ENCODE measurements at places on chromosomes 7 and 10.

DNA sequence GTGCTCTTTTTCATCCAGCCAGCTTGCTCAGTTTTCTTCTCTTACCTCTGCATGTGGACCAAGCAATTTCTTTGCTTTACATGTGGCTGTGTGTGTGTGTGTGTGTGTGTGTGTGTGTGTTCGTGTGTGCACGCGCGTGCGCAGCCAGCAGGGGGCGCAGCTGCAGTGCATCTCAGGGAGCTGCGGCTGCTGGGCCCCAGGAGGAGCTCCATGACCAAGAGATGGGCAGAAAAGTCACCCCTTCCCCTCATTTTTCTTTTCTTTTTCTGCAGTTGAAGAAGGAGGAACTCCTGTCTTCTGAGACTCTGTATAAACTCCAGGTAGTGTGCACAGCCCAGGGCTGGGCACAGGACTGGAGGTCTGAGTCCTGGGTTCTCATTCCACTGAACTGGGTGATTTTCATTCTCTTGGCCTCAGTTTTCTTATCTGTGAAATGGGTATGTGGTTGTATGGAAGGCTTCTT lies 41.8 kb downstream of the BLNK start:
- peak; percentile 38 for DNase-seq

DNA sequence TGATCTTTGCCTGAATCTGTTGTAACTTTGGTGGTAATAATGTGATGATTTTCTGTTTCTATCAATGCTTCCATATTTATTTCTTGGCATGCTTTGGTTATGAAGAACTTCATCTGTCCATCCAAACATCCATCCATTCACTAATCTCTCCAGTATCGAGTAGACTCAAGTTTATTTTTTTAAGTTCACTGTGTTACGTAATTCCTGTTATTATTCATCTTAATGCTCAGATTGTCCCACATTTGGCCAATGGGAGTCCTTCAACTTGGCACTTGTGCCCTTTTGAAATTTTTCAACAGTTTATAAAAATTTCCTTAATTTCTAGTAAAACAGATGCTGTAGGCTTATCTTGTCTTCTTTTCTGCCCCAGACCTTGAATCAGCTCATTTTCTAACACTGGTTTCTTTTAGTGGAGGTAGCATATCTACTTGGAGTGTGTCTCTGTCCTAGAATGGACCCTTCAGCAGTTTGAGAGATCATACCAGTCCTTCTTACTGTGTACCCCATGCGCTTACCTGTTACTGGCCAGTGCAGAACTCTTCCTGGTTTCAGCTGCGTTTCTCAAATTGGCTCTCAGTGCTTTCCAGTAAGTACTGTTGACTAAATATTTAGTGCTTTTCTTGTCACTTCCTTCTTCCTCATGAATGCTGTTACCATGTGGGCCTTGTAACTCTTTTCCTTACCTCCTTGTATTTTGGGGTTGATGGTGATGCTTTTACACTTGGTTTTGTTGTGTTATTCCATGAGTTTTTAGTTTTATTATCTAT lies 100.8 kb downstream of the MLLT10 start:
- DNase-seq: no peak

DNA sequence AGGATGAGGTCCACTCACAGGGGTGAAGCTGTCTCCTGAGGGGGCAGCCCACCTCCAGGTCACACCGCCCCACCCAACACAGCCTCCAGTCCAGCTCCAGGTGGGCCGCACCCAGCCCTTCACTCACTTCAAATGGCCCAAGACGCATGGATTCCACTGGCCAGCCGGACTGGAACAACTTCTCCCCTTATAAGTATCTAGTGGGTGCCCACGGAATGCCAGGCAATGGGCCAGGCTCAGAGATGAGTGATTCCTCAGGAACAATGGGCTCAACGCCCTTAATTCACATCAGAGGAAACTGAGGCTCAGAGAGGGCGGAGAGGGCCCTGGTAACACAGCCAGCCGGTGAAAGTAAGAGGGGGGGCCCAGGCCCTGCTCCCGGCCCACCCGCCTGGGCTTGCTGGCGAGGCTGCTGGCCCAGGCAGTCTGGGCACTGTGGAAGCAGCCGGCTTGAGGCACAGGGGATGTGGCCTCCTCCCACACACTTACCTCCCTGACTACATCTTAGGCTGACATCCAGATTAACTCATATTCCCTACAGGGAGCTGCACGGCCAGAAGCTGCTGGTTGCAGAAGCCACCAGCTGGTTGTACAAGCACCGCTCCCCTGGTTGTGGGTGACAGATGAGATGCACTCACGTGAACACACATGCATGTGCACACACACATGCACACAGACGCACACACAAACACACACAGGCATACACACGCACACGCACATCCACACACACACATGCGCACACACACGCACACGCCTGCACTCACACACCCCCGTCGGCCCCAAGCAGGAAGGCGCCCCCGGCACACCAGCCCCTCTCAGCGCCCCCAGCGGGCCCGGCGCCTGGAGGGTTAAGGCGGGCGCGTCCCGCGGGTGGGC lies 1.0 kb upstream of the FAM20C start:
- no peak for DNase-seq

DNA sequence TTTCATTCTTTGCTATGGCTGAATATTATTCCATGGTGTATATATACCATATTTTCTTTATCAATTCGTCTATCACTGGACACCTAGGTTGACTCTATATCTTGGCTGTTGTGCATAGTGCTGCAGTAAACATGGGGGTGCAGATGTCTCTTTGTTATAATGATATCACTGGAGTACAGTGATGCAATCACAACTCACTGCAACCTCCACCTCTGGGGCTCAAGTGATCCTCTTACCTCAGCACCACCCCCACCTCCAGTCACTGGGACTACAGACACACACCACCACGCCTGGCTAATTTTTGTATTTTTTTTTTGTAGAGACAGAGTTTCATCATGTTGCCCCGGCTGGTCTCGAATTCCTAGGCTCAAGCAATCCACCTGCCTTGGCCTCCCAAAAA lies 15.6 kb downstream of the KLHL7 start:
- no peak for DNase-seq

DNA sequence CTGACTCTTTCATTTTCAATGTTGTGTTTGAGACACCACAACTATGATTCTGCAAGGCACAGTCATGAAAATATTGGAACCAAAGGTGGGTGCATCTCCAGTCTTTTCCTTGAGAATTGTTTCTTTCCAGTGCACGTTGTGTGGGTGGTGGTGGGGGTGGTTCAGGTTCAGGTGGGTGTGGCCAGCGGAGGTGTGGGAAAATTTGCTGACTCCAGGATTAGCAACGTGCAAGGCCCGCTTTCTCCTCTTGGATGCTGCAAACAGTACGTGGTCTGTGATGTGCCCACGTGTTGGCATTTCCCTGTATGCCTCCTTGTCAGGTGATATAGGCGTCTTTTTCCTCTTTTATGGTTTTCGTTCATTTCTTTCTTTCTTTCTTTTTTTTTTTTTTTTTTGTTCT lies 59.1 kb downstream of the CAMK1D start:
- DNase-seq: no peak

- DNase-seq: no peak
These were observed 33.8 kb downstream of the WIPI2 start for GRCh38 chr7:5223646-5224340.

DNA sequence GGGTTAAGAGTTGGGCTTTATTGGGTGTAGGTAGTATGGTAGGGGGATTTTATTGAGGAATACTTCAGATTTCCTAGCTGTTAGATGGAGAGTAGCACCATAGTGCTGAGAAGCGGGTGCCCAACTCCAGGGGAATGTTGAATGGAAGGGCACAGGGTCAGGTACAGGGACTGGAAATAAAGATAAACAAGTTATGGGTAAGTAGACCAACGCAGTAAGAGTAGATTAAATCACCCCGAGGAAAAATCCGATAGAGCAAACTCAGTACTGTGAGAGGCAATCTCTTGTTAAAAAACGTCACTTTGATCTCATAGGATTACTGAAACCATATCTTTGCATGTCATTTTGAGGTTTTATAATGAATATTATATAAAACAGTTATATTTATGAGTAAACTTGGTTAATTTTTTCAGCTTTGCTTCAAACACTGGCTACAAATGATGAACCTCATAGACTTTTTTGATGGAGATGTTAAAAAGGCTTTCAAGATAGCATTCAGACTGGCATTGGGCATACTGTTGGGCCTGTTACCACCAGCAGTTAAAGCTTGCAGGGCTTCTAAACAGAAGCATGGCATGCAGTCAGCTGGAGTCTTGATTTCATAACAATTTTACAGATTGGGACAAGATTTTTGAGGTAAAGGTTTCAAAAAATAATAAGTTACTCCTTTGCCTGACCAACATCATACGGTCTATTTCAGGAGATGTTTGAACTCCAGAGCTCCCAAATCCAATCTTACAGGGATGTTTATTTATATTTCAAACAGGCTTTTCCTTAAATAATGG lies 7.1 kb downstream of the AHR start:
- DNase-seq: no peak

DNA sequence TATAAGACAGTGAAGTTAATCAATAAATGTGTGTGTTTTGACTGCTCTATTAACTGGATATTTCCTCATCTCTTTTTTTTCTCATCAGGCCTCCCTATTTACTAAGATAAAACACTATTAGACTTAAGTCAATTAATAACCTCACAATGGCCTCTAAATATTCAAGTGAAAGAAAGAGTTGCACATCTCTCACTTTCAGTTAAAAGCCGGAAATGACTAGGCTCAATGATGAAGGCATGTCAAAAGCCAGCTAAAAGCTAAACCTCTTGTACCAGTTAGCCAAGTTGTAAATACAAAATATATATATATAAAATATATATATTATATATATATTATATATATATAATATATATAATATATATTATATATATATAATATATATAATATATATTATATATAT lies 127.0 kb upstream of the MEOX2 start:
- no peak for DNase-seq

Data from stimulated activated CD8-positive, alpha-beta memory T cell treated with anti-CD3 and anti-CD28 coated beads, Interleukin-2, amount 100 ng/mL, for 1 hour (primary cell).